ENCODE measurements at places on chromosomes 1 and 21. TPM values are rescaled to one million over a fixed set of nuclear protein-coding genes. Genes with fewer than 3 reads are reported as not detected.

- no peak for DNase-seq
Measured at GRCh38 chr1:246066573-246066972, 440.5 kb downstream of the SMYD3 start.

- no peak for DNase-seq
Measured at GRCh38 chr21:42025376-42026081, 15.4 kb upstream of the ZBTB21 start.

DNA sequence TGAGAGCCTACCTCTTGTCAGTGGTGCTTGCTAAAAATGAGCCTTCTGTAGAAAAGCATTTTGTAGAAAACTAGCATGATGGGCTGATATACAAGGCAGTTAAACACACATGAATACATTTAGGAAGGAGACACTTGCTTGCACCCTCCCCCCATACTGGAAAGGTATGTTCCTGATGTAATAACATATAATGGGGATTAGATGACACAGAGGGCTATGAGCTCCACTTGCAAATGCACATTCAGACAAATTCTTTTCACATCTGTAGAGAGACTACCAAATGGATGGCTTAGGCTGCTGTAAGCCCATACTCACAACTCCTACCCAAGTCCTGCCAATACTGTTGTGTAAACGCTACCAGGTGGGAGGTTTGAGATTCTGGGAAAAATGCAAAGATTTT, 634.0 kb downstream of the SMYD3 start:
- DNase-seq: no peak

DNA sequence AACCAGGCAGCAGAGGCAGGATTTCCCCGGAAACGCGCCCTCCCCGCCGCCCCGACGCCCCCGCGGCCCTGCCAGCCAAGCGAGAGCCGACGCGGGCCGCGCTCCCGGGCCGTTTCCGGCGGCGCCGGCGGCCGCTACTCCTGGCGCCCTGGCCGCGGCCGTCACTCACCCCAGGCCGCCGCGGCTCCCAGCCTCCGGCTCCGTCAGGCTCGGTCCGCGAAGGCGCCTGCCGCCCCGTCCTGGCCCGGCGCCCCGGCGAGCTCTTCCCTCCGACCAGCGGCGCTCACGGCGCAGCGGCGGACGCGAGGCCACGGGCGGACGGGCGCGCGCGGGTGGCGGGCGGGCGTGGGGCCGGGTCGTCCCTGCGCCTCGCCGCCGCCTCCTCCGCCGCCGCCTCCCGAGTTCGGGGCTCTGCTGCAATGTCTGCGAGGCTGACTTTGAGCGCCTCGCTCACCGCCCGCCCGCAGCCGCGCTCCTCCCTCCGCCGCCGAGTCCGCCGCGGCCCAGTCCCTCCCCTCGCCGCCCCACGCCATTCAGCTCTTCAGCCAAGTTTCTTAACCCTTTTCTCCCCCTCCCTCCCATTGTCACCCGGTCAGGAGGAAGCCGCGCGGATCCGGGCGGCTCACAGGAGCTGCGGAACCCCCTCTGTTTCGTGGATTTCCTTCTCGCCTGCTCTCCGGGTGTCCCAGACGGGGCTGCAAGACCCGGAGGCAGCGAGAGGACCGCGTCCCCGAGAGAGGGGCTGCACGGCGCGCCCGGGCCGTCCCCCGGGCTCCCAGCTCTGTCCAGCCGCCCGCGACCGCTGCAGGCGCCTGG, at the start of gene NRIP1:
TSS of gene NRIP1 (minus strand) at position 425 of the 816 bp plus-strand sequence. CDS start 96,808 bp downstream, outside the sequence.
- DNase-seq: peak; percentile 92

- DNase-seq: peak; percentile 45
Measured at GRCh38 chr21:28089599-28090441, 902.9 kb downstream of the LTN1 start.

DNA sequence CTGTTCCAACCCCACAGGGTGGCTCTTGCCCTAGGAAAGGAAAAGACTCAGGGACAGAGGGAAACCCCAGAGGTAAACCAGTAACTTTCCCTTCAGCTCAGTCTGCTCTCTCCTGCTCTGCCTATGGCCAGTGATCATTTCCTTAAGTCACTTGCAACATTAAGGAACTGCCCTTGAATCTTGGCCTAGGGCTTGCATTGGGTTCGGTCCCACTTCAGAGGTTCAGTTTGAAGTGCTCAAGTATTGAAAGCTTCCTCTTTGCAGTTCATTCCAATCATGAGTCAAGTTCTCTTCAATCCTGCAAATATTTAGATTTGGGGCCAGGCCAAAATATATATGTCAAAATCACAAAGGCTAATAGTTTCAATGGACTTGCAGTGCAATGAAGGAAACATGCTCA, 97.7 kb upstream of the IRF2BP2 start:
- no peak for DNase-seq

- no peak for DNase-seq
Measured at GRCh38 chr1:21594501-21594900, 74.7 kb downstream of the RAP1GAP start.

DNA sequence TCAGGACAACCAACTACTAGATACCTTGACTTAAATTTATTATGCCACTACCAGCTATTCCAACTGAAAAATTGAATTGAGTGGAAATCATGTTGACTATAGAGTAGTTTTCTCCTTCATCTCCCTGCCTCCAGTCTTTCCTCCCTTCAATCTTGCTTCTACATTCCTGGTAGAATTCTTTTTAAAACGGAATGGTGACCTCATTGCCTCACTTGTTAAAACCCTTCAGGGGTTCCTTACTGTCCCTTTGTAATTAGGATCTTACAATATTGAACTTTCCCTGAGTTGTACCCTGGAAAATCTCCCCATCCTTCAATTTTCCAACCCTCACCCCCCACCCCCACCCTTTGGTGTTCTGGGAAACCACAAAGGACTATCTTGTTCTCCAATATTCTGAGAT, 82.8 kb upstream of the ZNF326 start:
- no peak for DNase-seq

DNA sequence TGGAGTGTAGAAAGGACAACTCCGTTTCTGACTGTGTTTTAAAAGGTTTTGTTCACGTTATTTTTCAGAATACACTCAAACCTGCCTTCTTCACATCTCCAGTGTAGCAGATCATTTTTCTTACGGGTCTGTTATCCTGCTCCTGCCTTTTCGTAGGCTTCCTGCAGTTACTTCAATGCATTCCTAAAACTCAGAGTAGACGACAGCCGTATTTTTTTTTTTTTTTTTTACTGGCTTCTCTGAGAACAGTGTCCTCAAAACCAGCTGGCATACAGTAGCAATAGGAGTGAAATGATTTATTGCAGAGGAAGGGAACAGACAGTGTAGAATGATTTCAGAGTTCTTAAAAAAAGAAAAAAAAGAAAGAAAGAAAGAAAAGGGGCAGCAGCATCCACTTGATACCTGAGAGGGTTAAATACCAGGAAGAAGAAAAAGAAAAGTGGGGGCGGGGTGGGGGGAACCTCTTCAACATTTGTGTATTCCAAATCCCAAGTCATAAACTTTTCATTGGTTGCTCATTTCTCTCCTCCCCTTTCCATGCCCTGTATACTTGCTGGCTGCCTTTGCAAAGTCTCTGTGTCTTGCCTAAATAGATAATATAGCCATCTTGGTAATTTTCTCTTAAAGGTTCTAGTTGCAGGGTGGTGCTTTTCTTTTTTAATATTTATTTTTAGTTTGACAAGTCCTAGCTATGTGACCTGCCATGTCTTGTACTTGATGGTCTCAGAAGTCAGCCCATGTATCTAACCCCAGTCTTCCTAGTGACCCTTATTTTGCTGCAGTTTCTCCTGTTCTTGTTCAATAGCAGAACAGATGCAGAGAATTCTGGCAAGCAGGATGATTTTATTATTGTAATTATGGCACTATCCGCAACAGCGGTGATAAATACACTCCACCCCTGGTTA, 2.8 kb downstream of the TGFB2 start:
- DNase-seq: no peak

DNA sequence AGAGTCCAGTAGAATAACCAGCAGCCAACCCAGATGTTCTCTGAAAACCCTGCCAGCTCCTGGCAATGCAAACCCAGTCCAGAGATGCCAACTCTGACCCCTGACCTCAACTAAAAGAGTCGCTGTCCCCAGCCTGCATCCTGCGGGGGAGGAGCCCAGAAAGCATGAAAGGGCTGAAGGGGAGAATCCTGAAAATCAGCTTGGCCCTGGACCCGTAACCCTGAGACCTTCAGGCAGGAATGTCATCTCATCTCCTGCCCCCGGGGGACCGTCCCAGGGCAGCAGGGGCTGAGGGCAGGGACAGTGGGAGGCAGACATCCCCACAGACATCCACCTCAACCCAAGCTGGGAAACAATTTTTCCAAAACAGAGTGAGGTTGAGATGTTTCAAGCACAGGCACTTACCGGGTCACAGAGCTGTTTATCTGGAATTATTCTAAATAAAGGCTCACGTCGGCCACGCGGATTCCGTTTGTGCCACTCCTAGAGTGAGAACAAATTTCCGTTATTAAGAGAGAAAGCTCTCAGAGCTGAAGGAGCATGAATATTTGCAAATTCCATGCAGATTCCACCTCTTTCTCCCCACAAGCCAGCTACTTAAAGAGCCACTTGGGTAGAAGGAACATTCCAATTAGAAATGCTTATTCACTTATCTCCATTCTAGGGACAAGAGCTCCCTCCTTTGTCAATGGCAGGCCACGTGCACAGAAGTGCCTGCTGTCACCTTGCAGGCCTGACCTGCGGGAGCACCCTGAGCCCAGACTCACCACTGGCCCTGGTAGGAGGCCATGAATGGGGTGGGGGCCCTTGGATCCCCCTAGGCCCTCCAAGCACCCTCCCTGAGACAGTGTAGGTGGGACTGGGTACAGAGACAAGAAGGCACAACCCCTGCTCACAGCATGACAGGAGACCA, 240.1 kb downstream of the NPHP4 start:
- DNase-seq: no peak

DNA sequence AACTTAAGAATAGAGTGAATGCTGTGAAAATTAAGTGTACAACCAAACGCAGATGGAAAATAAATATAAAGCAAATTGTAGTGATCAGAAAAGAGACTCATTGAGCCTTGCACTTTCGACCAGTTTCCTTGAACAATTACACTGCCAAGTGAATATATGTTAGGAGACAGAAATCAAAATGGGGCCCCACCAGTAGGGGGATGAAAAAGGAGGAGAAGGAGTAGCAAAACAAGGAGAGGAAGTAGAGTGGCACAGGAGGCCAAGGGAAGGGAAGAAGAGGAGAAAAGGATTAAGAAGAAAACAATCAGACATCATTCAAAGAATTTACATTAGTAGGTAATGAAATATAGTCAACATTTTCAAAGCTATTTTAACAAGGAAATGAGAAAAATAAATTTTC, 1770.6 kb downstream of the PLA2G4A start:
- DNase-seq: no peak

- no peak for DNase-seq
Measured at GRCh38 chr1:92544756-92545165, 58.0 kb upstream of the GFI1 start.

DNA sequence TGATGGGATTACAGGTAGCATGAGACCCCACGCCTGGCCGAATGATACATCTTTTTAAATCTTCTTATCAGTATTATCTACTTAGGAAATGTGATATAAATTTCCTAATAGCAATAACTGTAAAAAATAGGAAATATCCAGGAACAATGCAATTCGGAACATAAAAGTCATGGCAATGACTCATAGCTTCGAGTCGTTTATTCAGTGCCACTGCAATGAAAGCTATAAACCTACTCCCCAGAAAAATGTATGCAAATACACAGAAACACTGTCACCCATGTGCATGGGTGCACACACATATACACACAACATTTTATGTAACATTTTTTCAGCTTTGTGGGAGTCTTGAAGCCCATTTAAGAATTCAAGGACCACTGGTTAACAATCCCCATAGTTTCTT, 194.6 kb downstream of the PATJ start:
- no peak for DNase-seq

The NHLH1 gene
- not detected for total RNA-seq

The TAS1R1 gene
- not detected for total RNA-seq

The NTMT2 gene
- total RNA-seq: 5.7 TPM

The ERICH3 gene
- not detected for total RNA-seq

The ZNF593OS gene
- not detected for total RNA-seq
